NCI-H226 (cell line): ENCODE measurements at places on chromosomes 12 and 14.

DNA sequence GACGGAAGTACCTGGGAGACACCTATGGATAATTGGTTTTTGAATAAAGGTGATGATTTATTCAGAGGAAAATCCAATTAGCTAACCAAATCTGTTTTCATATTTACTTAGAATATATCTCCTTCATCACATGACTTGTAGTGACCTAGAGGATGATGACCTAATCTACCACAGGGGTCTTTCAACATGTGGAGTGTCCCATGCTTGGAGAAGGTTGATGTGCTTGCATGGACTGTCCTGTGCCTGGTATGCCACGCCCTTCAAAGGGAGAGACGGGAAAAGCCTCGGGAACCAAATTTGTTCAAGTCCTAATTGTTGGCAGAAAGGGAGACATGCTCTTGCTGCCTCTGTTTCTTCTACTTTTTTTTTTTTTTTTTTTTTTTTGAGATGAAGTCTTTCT is 11.8 kb upstream of the PAPLN start:
- DNase-seq: no peak

- DNase-seq: no peak
Measured at GRCh38 chr14:34867199-34867598, 8.0 kb downstream of the BAZ1A start.

DNA sequence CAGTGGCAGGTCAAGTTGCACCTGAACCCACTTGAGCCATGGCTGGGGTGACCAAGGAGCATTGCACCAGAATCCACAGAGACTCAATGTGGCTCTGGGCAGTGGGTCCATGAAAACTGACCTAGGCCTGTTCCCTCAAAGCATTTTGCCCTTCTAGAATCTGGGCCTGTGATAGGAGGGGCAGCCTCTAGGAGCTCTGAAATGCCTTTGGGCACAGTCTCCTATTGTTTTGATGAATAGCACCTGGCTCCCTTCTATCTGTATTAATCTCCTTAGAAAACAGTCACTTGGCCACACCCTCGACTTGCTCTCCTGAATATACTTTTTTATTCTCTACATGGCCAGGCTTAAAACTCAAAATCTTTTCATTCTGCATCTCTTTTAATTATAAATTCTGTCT is 14.1 kb upstream of the KRAS start:
- DNase-seq: no peak

- DNase-seq: no peak
Measured at GRCh38 chr14:103074729-103075367, 9.2 kb upstream of the LBHD2 start.

DNA sequence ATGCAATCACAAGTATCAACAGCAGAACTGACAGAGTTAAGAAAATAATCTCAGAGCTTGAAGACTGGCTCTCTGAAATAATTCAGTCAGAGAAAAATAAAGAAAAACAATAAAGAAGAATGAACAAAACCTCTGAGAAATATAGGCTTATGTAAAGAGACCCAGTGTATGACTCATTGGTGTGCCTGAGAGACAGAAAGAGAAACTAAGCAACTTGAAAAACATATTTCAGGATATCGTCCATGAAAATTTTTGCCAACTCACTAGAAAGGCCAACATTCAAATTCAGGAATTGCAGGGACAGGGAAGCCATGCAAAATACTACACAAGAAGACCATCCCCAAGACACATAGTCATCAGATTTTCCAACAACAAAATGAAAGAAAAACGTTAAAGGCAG is 56.2 kb downstream of the APOBEC1 start:
- no peak for DNase-seq

GRCh38 chr14:65225299-65226159 is 123.2 kb upstream of the MAX start:
- DNase-seq: no peak

- no peak for DNase-seq
Measured at GRCh38 chr12:121581686-121582429, 1.0 kb upstream of the KDM2B start.

GRCh38 chr14:41446008-41446407 is 160.7 kb upstream of the LRFN5 start:
- no peak for DNase-seq

GRCh38 chr12:123000578-123000977 is 20.1 kb downstream of the ARL6IP4 start:
- DNase-seq: no peak

GRCh38 chr14:55438066-55438683 is 2.2 kb downstream of the TBPL2 start:
- DNase-seq: peak; percentile 34

- peak; percentile 31 for DNase-seq
Measured at GRCh38 chr12:68479896-68480291, 130.8 kb upstream of the RAP1B start.

- DNase-seq: no peak
Measured at GRCh38 chr14:56886471-56887062, 76.3 kb upstream of the OTX2 start.

DNA sequence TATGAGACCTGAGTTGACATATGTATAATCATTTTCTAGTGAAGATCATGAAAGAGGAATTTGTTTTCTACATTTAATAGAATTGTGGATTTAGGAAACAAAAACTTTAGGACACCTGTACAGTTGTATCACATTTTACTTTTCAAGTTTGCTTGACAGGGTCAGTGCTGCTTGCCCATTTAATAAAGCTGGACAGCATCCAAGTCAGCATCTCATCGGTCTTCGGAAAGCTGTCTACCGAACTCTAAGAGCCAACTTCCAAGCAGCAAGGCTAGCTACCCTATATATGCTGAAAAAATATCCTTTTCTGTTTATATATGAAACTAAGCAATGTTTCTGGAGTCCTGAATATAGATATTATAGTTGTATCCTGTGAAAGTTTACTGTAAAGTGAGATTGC is 52.3 kb downstream of the VEZT start:
- DNase-seq: no peak

- peak; percentile 52 for DNase-seq
Measured at GRCh38 chr14:96086574-96087077, 47.5 kb downstream of the C14orf132 start.

DNA sequence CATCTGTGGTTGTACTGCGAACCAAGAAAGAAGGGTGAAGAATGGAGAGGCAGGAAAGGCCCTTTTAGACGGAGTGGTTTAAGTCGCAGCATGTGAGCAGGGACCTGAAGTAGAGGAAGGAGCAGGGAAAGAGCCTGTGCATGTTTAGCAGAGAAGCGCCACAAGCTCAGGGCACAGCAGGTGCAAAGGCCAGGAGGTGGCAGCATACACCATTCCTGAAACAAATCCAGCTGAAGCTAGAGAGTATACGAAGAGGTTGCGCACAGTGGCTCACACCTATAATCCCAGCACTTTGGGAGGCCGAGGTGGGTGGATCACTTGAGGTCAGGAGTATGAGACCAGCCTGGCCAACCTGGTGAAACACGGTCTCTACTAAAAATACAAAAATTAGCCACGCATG is 49.9 kb downstream of the HELB start:
- peak; percentile 37 for DNase-seq

DNA sequence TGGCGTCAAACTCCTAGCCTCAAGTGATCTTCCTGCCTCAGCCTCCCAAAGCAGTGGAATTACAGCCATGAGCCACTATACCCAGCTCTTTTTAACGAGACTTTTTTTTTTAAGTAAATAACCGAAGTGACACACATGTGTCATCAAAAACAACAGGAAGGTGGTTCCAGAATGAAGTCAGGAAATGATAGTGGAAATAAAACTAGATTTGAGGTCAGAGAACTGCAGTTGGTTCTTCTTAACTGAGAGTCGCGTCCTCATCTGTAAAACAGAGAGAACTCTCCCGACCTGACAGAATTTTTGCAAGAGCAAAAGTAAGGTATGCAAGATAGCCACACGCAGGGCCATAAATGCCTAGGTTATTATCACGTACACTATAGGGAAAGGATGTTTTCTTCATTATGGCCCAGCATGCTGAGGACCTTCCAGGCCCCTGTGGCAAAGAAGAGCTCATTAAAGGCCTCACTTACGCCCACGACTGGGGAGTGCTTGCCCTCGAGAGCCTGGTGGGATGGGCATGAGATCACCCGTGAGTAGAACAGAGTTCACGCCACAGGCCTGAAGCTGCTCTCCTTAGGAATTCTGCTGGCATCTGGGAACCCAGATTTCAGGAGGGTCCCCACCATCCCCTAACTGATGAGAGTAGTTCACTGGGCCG is 67.2 kb downstream of the SCARB1 start:
- no peak for DNase-seq

DNA sequence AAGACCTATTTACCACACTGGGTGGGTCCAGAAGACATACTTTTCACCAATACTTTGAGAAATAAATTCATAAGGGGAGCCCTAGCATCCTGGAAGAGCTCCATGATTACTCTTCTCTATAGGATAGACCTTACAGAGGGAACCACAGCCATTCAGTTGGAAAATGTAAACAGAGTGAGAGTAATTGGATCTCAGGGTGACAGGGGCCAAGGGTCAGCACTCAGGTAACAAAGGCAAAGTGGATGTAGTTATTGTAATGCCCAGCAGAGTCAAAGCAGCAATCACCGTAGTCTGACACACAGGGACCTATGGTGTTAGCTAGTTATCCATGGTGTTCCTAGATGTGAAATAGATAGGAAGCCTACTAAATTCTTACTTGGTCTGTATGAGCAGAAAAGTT is 10.8 kb upstream of the GTF2A1 start:
- no peak for DNase-seq

DNA sequence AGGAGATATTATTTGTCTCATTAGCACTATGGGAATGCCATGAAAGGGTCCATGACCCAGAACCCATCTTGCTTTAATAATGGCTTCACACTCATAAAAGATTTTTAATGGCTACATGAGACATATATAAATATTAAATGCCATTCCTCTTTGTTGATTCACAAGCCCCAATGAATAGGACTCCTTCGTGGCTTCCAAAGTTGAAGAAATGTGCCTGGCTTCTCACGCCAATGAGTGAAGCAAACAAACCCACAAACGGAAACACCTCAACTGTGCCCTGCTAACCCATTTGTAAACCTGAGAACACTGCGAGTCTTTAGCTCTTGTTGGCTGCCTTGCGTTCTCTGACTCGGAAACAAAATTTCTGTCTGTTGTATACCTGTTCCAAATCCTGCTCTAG is 381.7 kb upstream of the DDHD1 start:
- no peak for DNase-seq

- DNase-seq: no peak
Measured at GRCh38 chr14:85123755-85124154, 406.2 kb upstream of the FLRT2 start.

DNA sequence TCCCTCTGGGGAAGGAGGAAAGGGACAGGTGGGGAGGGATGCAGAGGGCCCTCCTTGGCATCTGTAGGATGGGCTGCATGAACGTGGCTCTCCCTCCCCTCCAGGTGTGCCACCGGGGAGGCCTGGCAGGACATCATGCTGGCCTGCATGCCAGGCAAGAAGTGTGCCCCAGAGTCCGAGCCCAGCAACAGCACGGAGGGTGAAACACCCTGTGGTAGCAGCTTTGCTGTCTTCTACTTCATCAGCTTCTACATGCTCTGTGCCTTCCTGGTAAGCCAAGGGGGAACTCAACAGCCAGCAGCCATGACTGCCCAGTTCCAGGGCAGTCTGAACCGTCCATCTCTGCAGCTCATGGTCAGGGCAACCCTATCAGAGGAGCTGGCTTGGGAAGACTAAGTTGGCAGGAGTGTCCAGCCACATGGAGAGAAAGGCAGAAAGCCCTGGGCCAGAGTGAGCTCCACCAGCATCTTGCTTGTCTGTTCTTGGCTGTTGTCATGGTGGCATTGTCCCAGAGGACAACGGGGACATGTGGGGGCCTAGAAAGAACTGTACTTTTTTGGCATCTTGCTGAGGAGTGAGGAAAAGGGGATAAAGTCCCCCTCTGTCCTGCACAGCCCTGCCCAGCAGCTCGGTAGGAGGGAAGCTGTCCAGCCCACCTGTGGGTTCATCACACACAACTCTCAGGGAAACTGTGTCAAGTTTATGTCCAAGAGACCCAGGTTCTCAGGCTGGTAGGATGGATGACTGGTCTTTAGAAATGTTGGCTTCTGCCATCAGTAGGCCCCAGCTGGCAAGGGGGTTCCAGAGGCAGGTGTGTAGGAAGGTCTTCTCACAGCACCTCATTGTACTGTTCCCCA is 129.8 kb upstream of the FKBP4 start:
- no peak for DNase-seq

GRCh38 chr12:111529424-111530368 is 69.4 kb downstream of the ATXN2 start:
- peak; percentile 38 for DNase-seq

GRCh38 chr14:41817626-41818025 is 210.9 kb downstream of the LRFN5 start:
- DNase-seq: peak; percentile 83

DNA sequence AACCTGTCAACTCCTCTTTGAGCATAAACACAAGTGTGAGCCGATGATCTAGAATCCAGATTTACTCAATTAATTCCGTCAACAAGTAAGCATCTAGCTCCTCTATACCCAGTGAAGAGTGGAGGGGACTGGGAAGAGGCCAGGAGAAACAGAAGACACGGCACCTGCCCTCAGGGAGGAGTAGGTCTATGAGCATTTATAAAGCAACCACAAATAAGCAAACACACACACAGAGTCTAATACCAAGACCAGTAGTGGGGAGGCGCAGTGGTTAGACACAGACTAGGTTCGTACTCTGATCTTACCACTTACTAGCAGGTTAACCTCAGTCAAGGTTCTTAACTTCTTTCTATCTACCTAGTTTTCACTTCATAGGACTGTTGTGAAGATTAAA is 5.9 kb upstream of the FOXN3 start:
- no peak for DNase-seq

DNA sequence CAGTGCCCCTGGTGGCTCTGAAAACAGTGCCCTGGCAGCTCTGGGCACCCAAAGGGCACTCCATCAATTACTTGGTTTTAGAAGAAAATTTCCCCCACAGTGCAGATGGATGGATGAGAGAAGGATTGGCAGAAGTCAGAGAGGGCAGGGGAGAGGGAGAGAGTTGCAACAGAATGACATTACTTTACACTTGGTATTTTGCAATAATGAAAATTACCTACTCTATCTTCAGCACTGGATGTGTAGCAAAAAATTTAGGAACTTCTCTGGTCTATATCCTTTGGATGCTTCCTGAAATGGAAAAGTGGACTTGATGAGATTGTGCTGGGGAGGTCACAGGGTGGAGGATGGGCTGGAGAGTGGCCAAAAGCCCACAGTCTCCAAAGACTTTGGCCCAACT is 193.2 kb downstream of the CHST11 start:
- DNase-seq: no peak

GRCh38 chr14:63174760-63175191 is 29.5 kb upstream of the RHOJ start:
- DNase-seq: peak; percentile 94

DNA sequence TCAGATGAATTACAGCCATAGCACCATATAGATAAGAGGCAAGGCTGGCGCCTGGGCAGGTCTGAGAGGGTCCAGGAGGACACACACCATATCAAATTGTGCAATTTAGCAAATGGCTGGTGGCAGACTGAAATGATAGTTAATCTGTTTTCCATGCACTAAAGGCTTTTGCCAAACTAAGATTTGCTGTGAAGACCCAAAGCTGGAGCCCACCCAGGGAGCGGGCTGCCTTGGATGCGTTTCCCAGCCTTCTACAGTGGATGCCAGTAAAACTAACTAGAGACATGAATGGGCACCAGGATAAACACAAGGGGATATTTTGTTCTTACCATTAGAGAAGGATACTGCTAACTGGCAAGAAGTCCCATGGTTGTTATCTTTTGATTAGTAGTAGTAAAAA is 475.1 kb downstream of the DPF3 start:
- DNase-seq: no peak
